ENCODE measurements at places on chromosomes 1 and 21.
A peak's percentile ranks its signal among the peaks of the same experiment; 100 is the strongest.

GRCh38 chr1:204514828-204515227, 1.4 kb upstream of the MDM4 start:
- DNase-seq, result no peak

DNA sequence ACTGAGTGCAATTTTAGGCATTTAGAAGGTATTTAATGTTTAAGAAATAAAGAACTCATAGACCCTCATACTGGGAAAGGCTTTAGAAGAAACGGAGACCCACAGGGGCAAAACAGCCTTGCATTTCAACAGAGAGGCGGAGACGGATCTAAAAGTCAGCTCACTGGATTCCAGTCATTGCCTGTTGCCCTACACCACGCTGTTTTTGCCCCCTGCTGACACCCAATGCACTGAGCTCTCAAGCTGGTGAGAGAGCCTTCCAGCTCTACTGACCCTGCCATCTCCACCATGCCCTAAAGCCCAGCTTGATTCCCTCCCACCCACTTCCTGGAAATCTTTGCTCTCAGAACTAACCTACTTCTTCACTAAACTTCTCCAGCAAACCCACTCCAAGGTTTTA, 7.2 kb upstream of the TRAF3IP3 start:
- DNase-seq, result no peak

GRCh38 chr1:13570924-13571323, 12.7 kb upstream of the PDPN start:
- no peak for DNase-seq

- DNase-seq, result no peak
Observed at GRCh38 chr1:109047339-109047738, 5.4 kb upstream of the WDR47 start.

DNA sequence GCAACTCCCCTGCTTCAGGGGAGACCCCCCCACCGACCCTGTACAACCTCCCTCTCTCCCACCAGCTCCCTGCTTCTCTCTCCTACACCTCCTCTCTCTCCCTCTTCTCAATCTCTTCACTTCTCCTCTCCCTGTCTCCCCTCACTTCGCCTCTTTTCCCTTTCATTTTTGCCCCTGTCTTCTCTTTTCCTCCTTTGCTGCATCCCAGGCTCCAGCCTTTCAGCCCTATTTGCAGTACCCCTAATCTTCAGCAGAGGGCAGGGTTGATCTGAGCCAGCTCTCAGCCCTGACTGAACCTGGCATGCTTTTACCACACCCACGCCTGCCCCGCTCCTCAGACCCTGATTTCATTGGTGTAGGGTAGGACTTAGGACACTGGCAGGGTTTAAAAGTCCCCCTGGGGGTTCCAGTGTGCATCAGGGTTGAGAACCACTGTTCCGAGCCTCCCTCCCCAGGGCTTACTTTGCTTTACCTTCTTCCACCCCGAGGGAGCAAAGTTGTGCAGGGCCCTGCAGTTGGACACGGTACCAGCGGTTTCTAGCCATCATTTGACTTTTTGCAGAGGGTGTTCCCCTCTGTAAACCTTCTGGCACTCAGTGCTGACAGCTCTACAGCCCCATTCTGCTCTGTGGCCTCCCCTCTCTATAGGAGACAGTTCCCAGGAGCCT, 67.3 kb upstream of the CNTN2 start:
- no peak for DNase-seq

GRCh38 chr21:37916310-37917051, at the start of gene KCNJ6:
KCNJ6 (minus strand) TSS chr21:37916457; CDS start chr21:37840682, 75,775 bp downstream.
- DNase-seq, result no peak

GRCh38 chr1:157369808-157370521, 182.3 kb downstream of the FCRL5 start:
- peak; percentile 12 for DNase-seq

DNA sequence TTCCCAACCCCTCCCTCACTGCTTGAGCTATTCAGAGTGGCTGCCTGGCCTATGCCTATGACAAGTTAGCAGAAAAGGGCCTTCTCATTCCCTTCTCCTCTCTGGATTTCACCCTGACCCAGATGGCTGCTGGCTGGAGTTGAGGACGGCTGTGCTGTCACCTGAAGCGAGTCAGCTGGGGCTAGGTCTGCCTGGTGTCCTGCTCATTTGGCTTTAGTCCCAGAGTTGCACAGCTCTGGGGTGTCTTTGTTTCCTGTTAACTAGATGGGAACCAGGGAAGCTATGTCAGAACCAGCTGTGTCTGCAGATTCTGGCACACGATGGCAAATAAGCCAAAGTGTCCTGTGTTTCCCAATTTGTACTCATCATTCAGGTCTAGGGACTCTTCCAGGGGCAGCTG, 52.9 kb downstream of the CNIH3 start:
- DNase-seq, result no peak

All from putamen (tissue), 1 donor.